ENCODE measurements at places on chromosomes 5 and 9.

GRCh38 chr9:91141407-91141965 lies 220.2 kb downstream of the AUH start:
- DNase-seq: no peak

DNA sequence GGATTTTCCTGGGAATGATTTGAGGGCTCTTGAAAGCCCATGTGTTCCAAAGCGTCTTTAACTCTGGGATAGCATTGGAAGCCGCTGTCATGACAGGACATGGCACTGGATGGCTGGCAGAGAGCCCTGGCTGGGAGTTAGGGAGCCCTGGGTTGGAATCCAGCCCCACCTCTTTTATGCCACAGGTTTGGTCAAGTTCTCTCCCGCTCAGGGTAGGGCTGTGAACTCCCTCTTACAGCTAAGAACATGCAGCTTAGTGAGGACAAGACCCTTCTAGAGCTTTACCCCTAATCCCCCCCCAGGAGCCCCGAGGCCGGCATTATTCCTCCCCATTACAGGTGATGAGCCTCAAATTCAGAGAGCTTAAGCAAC lies 37.2 kb downstream of the OLFML2A start:
- no peak for DNase-seq

GRCh38 chr5:111933086-111933485 lies 176.1 kb upstream of the NREP start:
- DNase-seq: no peak

GRCh38 chr5:171965745-171966144 lies 40.7 kb downstream of the FBXW11 start:
- no peak for DNase-seq

DNA sequence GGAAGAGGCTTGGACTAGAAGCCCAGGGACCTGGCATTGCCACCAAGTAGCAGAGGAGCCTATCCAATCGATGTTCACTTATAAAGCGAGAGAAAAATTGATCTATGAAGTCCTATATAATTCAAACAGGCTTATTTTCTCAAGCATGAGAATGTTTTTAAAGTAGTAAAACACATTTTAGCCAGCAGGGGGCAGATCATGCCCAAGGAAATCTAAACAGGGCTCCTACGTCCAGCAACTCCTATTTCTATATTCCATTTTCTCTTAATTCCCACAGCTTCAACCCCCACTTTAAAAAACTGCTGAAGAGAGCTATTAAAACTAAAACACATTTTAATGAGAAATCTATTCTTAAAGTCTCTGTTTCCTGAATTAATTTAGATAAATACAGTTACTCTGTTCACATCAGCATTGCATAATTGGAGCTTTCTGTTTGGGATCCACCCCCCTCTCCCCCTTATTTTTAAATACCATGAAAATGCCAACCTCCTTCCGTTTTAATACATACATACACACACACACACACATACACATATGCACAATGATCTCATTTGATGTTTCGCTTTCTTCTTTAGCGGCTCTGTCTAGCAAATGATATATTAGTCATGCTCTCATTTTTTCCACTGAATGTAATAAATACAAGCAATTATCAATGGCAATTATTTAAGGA lies 144.9 kb downstream of the MYO10 start:
- no peak for DNase-seq
